ENCODE measurements at places on chromosomes 5 and 9.

- DNase-seq, result no peak
Observed at GRCh38 chr9:130026583-130027340, 16.2 kb downstream of the FNBP1 start.

GRCh38 chr5:56456002-56456401 is 222.9 kb upstream of the ANKRD55 start:
- DNase-seq, result no peak

GRCh38 chr9:88435336-88435735 is 47.1 kb downstream of the SPIN1 start:
- DNase-seq, result no peak

- no peak for DNase-seq
Observed at GRCh38 chr5:168765551-168766425, 186.6 kb upstream of the PANK3 start.

GRCh38 chr9:10674586-10674985 is 61.8 kb upstream of the PTPRD start:
- no peak for DNase-seq

- DNase-seq, result no peak
Observed at GRCh38 chr9:130030651-130031127, 12.3 kb downstream of the FNBP1 start.

DNA sequence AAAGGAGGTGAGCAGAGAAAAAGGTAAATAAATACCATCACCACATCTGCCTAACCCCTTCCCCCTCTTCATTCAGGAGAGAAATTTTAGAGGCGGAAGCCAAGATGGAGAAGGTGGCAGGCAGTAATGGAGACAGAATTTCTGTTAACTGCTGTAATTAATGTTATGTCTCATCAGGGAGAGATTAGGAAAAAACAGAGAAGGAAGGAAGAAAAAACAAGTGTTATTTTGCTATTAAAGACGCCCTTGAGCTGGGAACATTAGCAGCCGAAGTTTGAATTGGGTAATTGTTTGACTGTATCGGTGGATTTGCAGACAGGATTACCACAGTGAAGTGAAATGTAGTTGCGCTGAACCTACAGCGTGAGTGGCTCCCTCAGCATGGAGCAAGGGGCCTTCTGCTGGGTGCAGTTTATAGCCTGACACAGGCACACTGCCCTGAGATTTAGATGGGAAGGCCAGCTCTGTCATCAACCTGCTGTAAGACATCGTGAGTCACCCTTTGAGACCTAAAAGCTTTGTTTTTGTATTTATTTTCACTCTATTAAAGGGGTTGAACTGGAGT is 136.3 kb downstream of the ASTN2 start:
- no peak for DNase-seq

- DNase-seq, result no peak
Observed at GRCh38 chr9:93118863-93119702, 15.0 kb downstream of the NINJ1 start.

DNA sequence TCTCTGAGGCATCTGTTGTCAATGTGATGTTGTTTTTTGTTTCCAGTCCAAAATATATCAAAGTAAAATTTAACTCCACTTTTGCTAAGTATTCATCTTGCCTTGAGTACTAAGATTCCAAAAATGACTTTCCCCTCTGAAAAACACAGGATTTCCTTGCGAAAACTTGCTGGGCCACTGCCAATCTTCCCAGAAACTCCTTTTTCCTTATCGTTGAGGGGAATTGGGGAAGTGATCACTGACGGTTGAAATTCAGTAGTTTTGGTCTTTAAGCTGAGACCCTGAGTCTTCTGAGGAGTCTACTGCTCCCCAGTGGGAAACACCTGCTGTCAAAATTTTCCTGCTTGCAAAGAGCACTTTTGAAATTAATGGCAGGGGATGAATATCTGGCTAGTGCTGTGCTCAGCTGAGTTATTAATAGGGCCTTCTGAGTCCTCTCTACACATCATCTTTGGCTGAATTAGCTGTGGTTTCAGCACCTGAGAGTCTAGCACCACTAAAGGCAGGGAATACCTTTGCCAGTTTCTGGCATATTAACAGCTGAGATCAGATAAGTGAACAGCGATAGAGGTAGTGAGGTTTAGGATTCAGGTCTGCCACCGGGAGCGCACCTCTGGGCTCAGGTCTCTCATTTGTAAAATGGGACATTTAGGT is 18.0 kb downstream of the TLR4 start:
- DNase-seq, result no peak

DNA sequence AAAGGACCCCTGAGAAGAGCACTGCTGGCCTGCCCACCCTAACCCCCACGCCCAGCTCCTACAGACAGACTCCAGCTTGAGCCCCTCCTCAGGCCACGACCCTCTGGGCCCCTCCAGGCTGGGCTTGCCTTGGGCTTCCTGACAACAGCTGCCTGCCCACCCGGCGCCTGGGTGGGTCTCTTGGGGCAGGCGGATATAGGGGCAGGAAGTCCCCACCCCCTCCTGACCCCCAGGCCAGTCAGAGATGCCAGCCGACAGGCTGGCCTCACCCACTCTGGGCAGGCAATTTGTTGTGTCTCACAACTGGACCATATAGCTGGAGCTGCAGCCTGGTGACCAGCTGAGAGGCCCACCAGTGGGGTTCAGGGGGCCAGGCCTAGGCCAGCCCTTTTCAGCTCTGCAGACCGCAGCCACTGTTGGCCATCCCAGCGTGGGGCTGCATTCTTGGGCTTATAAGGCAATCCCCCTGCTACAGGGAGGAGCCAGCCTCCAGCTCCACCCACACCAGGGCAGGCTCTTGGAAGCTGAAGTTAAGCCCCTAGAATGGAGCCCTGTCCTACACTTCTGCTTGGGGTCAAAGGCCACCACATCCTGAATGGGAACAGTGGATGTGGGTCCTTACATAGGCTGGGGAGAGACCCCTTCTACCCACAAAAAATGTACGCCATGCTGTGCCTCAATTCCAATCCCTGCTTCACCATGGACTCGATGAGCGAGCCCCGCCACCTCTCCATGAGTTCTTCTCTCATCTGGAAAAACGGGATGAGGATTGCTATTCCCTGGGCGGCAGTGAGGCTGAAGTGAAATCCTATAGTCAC is 2.0 kb downstream of the PDLIM7 start:
- no peak for DNase-seq

GRCh38 chr5:94793113-94793815 is 174.8 kb downstream of the SLF1 start:
- no peak for DNase-seq

- peak; percentile 13 for DNase-seq
Observed at GRCh38 chr5:171261361-171261760, 47.7 kb upstream of the TLX3 start.

DNA sequence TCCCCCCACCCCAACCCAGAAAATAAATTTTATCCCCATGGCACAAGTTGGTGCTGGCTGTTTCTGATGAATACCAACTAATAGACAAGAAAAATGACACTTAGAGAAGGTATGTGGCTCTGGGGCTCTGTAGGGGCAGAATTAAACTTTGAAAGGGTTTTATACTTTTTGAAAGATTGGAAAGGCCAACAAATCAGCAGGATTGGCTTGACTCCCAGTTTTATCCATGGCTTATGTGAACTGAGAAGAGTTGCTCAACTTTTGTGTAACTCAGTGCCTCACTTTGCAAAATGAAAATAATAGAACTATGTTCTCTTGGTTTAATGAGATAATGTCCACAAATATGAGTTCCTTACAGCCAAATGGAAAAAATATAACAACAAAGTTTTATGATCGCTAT is 288.9 kb upstream of the KIF2A start:
- no peak for DNase-seq

- DNase-seq, result no peak
Observed at GRCh38 chr9:120889606-120890271, 12.8 kb upstream of the PHF19 start.

GRCh38 chr9:84567805-84568204 is 101.7 kb upstream of the NTRK2 start:
- DNase-seq, result no peak

- no peak for DNase-seq
Observed at GRCh38 chr5:84181093-84181492, 203.6 kb downstream of the EDIL3 start.
